Naive thymus-derived CD4-positive, alpha-beta T cell (primary cell): ENCODE measurements at places on chromosomes 13 and 19. TPM values are rescaled to one million over a fixed set of nuclear protein-coding genes. Genes with fewer than 3 reads are reported as not detected.
A peak's percentile ranks its signal among the peaks of the same experiment; 100 is the strongest.

- peak overlapping the region; percentile 41 for H3K4me3 ChIP-seq
- H3K36me3 ChIP-seq: no peaks in the 10 kb centered on the region
- no peak for DNase-seq
Measured at GRCh38 chr19:54792814-54793213, 10.6 kb upstream of the KIR2DL4 start.

- no peaks in the 10 kb centered on the region for H3K36me3 ChIP-seq
- H3K27ac ChIP-seq: no peak overlapping the region
- DNase-seq: no peak
- H3K4me1 ChIP-seq: no peaks in the 10 kb centered on the region
- no peak overlapping the region for H3K4me3 ChIP-seq
Measured at GRCh38 chr19:14972676-14973075, 7.0 kb downstream of the SLC1A6 start.

- H3K4me3 ChIP-seq: peak overlapping the region; percentile 95
- H3K36me3 ChIP-seq: peaks cover 18% of the 10 kb centered on the region
- peaks cover 15% of the 10 kb centered on the region for H3K4me1 ChIP-seq
- peak overlapping the region; percentile 84 for H3K27ac ChIP-seq
- DNase-seq: peak; percentile 70
- no peaks in the 10 kb centered on the region for H3K27me3 ChIP-seq
Measured at GRCh38 chr19:36604656-36605100, 435 bp upstream of the ZNF382 start.

- H3K36me3 ChIP-seq: no peaks in the 10 kb centered on the region
- DNase-seq: no peak
- no peaks in the 10 kb centered on the region for H3K27me3 ChIP-seq
- H3K27ac ChIP-seq: no peak overlapping the region
- H3K4me1 ChIP-seq: no peaks in the 10 kb centered on the region
Measured at GRCh38 chr13:35283856-35284255, 192.6 kb downstream of the MAB21L1 start.

DNA sequence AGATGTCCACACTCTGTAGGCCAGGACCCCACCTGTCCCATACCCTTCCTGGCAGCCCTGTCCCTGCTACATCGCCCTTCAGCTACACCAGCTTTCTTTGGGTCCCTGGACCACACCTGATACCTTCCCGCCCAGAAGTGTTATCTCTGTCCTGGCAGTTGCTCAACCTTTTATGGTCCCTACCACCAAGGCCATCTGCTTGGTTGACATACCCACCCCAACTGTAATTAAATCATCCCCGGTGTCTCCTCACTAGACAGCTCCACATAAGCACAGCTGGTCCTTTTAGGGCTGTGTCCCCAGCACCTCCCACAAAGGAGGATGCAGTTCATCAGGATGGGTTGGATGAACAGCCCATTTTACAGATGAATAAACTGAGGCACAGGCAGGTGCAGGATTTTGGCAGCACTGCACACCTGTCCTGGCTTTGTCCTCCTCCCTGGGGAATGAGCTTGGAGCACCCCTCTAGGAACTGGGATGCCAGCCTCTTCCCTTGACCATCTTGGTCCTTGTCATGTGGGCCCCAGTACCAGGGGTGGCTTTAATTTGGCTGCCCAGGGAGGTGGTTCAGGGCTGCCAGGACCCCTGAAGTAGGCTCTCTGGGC lies 12.9 kb downstream of the NACC1 start:
- no peaks in the 10 kb centered on the region for H3K27me3 ChIP-seq
- no peak for DNase-seq
- H3K4me1 ChIP-seq: peaks cover 11% of the 10 kb centered on the region
- H3K36me3 ChIP-seq: peaks cover 26% of the 10 kb centered on the region
- no peak overlapping the region for H3K4me3 ChIP-seq

- H3K4me3 ChIP-seq: peak overlapping the region; percentile 63
- H3K36me3 ChIP-seq: no peaks in the 10 kb centered on the region
- peak overlapping the region; percentile 88 for H3K27ac ChIP-seq
- peaks cover 18% of the 10 kb centered on the region for H3K4me1 ChIP-seq
Measured at GRCh38 chr13:112688560-112689302, 1.1 kb upstream of the ATP11A start.

- H3K36me3 ChIP-seq: no peaks in the 10 kb centered on the region
- H3K27ac ChIP-seq: no peak overlapping the region
- H3K4me3 ChIP-seq: no peak overlapping the region
Measured at GRCh38 chr19:33678796-33679585, 57.2 kb downstream of the CHST8 start.

- no peaks in the 10 kb centered on the region for H3K27me3 ChIP-seq
- H3K27ac ChIP-seq: no peak overlapping the region
- no peak for DNase-seq
- no peaks in the 10 kb centered on the region for H3K36me3 ChIP-seq
Measured at GRCh38 chr19:45809643-45810159, 5.4 kb downstream of the RSPH6A start.

GRCh38 chr19:17972230-17972629 lies 5.3 kb downstream of the KCNN1 start:
- no peak overlapping the region for H3K27ac ChIP-seq
- no peak overlapping the region for H3K4me3 ChIP-seq
- no peaks in the 10 kb centered on the region for H3K36me3 ChIP-seq
- no peak for DNase-seq
- H3K27me3 ChIP-seq: peaks cover 5% of the 10 kb centered on the region

GRCh38 chr13:111597618-111598017 lies 277.2 kb downstream of the TEX29 start:
- H3K4me3 ChIP-seq: no peak overlapping the region
- no peaks in the 10 kb centered on the region for H3K36me3 ChIP-seq
- DNase-seq: no peak
- no peak overlapping the region for H3K27ac ChIP-seq
- H3K27me3 ChIP-seq: no peaks in the 10 kb centered on the region

DNA sequence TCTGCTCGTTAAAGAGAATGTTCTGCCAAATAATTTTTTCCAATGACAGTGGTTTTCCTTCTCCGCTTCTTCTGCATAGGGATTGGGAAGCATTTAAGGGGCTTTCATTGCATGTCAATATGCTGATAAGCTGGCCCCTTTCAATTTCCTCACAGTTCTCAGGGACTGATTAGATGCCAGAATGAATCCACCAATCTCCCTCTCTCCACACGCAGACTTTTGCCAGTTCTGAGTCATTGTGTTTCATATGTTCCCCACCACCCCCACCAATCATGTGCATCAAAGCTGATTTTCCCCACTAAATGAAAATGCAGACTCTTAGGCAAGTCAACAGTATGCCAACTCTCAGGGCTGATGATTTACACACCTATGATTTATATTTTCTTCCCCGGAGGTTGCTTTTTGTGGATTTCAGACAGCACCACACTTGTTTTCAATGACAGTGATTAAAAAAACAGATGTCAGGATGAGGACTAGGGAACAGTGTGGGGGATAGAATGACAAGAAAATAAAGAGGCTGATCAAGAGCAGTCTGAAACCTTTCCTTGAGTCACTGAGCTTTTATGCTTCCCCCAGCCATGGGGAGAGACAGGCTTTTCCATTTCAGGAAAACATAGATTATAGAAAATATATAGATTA lies 47.9 kb upstream of the C13orf42 start:
- H3K36me3 ChIP-seq: no peaks in the 10 kb centered on the region
- no peaks in the 10 kb centered on the region for H3K4me1 ChIP-seq
- H3K27ac ChIP-seq: no peak overlapping the region
- no peaks in the 10 kb centered on the region for H3K27me3 ChIP-seq
- no peak overlapping the region for H3K4me3 ChIP-seq

- no peaks in the 10 kb centered on the region for H3K36me3 ChIP-seq
- no peak overlapping the region for H3K27ac ChIP-seq
- H3K27me3 ChIP-seq: peaks cover 36% of the 10 kb centered on the region
- no peak overlapping the region for H3K4me3 ChIP-seq
Measured at GRCh38 chr19:18229474-18229873, 3.2 kb upstream of the PDE4C start.

- H3K4me3 ChIP-seq: no peak overlapping the region
- no peak for DNase-seq
- H3K36me3 ChIP-seq: no peaks in the 10 kb centered on the region
- no peak overlapping the region for H3K27ac ChIP-seq
- no peaks in the 10 kb centered on the region for H3K27me3 ChIP-seq
Measured at GRCh38 chr13:50374517-50374916, 359.3 kb downstream of the KCNRG start.

GRCh38 chr13:64371045-64371444 lies 2859.1 kb downstream of the PCDH9 start:
- H3K27me3 ChIP-seq: no peaks in the 10 kb centered on the region
- no peaks in the 10 kb centered on the region for H3K36me3 ChIP-seq
- no peak for DNase-seq
- H3K4me3 ChIP-seq: no peak overlapping the region

- DNase-seq: no peak
- no peaks in the 10 kb centered on the region for H3K27me3 ChIP-seq
- H3K4me1 ChIP-seq: no peaks in the 10 kb centered on the region
- H3K4me3 ChIP-seq: no peak overlapping the region
Measured at GRCh38 chr13:93248627-93249047, 22.0 kb downstream of the GPC6 start.

GRCh38 chr19:38274739-38275138 lies 10.4 kb downstream of the SPINT2 start:
- H3K27me3 ChIP-seq: no peaks in the 10 kb centered on the region
- no peaks in the 10 kb centered on the region for H3K4me1 ChIP-seq
- DNase-seq: no peak
- no peaks in the 10 kb centered on the region for H3K36me3 ChIP-seq
- H3K4me3 ChIP-seq: no peak overlapping the region
- no peak overlapping the region for H3K27ac ChIP-seq

DNA sequence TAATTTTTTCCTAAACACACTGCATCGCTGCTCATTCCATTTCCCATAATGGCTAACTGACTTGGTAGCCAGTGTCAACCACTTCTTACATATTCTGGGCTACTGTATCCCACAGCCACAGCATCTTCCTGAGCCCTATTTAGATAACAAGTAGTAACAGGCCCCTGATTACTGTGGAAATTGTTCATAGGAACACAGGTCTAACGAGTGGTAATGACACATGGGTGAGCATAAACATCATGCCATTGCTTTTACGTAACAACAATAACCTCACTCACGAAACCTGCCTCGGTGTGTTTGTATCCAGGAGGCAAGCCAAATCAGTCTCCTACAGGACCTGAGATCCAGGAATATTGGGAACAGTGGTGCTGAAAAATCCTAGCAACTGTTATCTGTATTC lies 438.6 kb downstream of the KLF5 start:
- no peak overlapping the region for H3K4me3 ChIP-seq
- no peak overlapping the region for H3K27ac ChIP-seq
- H3K36me3 ChIP-seq: no peaks in the 10 kb centered on the region
- H3K4me1 ChIP-seq: no peaks in the 10 kb centered on the region
- DNase-seq: no peak
- no peaks in the 10 kb centered on the region for H3K27me3 ChIP-seq

DNA sequence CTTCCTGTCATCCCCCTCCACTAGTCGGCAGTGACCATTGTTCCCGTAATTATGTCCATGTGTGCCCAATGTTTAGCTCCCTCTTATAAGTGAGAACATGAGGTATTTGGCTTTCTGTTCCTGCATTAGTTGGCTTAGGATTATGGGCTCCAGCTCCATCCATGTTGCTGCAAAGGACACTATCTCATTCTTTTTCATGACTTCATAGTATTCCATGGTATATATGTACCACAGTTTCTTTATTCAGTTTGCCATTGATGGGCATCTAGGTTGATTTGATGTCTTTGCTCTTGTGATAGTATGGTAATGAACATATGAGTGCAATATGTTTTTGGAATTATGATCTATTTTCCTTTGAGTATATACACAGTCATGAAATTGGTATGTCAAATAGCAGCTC lies 522.1 kb downstream of the DCT start:
- no peaks in the 10 kb centered on the region for H3K4me1 ChIP-seq
- H3K27ac ChIP-seq: no peak overlapping the region
- H3K27me3 ChIP-seq: no peaks in the 10 kb centered on the region
- no peak for DNase-seq
- no peaks in the 10 kb centered on the region for H3K36me3 ChIP-seq

DNA sequence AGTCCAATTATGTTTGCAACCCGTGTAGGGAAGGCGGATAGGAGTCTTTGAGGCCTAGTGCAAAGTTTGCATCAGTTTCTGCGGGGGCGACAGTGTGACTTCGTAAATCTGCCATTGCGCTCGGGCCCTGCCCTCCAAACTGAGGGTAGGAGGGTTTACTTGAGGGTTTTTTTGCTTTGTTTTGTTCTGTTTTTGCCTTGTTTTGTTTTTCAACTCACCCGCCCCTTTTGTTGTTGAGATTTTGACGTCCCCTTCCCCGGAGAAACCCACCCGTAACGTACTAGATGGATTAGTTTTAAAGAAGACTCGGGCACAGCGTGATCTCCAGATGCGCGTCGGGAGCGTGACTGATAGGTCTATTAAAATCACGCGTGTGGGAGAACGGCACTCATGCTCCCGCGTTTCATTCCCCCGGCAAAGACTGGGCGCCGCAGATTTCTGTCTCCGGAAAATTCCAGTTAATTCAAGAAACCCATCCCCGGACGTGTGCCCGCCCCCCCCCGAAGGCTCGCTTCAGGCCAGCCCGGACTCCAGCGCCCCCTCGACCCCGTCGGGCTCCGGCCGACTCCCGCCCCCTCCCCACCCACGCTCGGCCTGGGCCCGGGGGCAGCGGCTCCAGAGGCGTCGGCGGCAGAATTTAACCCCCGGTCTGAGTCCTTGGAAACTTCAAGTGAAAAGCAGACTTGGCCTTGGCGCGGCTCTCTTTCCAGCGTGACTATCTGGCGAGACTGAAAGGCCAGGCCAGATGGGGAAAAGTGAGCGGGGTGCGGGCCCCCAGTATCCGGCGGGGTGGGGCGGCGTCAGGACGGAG lies 5.0 kb downstream of the SOX1 start:
- H3K36me3 ChIP-seq: no peaks in the 10 kb centered on the region
- no peaks in the 10 kb centered on the region for H3K4me1 ChIP-seq
- no peak for DNase-seq

DNA sequence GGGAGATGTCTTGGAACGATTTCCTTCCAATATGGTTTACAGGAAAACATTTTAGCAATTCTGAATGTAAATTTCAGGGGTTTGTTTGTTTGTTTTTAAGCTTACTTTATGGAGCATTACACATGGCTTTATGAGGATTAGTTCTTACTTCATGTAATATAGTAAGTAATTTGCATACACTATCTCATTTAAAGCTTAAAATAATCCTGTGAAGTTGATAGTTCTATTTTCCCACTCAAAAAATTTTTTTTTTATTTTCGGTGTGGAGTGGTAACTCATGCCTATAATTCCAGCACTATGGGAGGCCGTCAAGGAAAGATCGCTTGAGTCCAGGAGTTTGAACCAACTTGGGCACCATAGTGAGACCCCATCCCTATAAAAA lies 19.0 kb upstream of the KPNA3 start:
- no peaks in the 10 kb centered on the region for H3K36me3 ChIP-seq
- H3K4me1 ChIP-seq: no peaks in the 10 kb centered on the region
- H3K27me3 ChIP-seq: no peaks in the 10 kb centered on the region
- no peak overlapping the region for H3K4me3 ChIP-seq
- no peak overlapping the region for H3K27ac ChIP-seq

ZNF571 gene
- 1.2 and 1.5 TPM in 2 replicates for total RNA-seq

PRODH2 gene
- not detected for total RNA-seq

ZNF260 gene
- total RNA-seq: 5.1 TPM

ZNF787 gene
- total RNA-seq: 33.0 TPM

KLK7 gene
- not detected for total RNA-seq

NLRP5 gene
- not detected for total RNA-seq

TMED1 gene
- 11.4 TPM for total RNA-seq

ZNF763 gene
- total RNA-seq: 15.0 TPM

CCDC70 gene
- total RNA-seq: not detected
